RCC 7860 (cell line): ENCODE measurements at places on chromosomes 11 and 22.

- no peak for DNase-seq
Measured at GRCh38 chr11:46235777-46236688, 41.4 kb upstream of the CREB3L1 start.

- DNase-seq, result peak; percentile 60
Measured at GRCh38 chr11:116275635-116276034, 497.2 kb downstream of the BUD13 start.

DNA sequence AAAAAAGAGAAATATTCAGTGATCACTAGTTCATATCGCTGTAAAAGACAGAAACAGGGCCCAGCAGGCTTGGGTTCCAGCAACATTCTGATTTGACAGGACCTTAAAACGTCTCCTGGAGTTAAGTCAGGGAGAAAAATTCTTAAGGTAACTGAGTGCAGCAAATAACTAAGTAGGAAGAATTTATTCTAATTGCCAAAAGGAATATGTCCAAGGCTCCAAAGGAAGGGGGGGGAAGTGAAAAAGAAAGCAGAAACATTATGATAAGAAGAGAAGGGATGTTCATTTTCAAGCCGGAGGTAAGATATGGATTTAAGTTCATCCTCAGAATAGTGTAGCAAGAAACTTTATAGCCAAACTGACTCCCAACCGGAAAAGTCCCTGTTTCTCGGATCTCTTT, 90.4 kb downstream of the WT1 start:
- no peak for DNase-seq

- peak; percentile 26 for DNase-seq
Measured at GRCh38 chr11:119262668-119263351, 54.1 kb downstream of the MCAM start.

DNA sequence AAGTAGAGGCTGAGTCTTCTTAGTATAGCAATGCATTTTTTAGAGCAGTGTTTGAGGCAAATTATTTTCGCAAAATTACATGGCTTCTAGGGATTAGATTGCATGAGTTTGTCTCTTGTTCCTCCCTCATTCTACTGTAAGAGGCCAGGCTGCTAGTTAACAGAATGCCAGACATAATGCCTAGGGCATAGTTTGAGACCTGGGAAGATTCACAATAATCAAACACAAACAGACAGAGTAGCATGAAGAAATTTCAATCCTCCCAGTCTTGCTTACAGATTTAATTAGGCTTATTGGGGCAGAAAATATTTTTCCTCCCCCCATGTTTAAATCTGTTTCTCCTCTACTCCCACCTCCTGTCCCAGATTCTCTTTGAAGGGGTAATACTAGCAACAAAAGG, 48.3 kb downstream of the ARHGEF12 start:
- no peak for DNase-seq

- DNase-seq, result no peak
Measured at GRCh38 chr11:119513131-119513805, 90.3 kb upstream of the THY1 start.
